ENCODE measurements at places on chromosomes 12 and 14.

- DNase-seq, result peak; percentile 99
Measured at GRCh38 chr12:31518680-31519227, 72.2 kb downstream of the DENND5B start.

GRCh38 chr14:88933191-88933590, 108.7 kb downstream of the TTC8 start:
- no peak for DNase-seq

DNA sequence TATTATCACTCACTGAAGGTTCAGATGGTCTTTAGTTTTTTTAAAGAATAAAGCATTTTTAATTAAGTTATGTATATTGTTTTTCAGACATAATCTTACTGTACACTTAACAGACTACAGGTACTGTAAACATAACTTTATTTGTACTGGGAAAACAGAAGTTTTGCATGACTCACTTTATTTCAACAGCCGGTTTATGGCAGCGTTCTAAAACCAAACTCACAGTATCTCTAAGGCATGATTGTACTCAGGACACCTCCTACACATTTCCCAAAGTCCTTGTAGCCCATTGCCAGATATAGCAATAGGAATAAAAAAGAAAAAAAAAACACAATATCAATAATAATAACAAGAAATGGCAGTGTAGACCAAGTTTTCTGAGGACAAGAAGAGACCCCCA, 1341.4 kb downstream of the FSCB start:
- DNase-seq, result no peak

DNA sequence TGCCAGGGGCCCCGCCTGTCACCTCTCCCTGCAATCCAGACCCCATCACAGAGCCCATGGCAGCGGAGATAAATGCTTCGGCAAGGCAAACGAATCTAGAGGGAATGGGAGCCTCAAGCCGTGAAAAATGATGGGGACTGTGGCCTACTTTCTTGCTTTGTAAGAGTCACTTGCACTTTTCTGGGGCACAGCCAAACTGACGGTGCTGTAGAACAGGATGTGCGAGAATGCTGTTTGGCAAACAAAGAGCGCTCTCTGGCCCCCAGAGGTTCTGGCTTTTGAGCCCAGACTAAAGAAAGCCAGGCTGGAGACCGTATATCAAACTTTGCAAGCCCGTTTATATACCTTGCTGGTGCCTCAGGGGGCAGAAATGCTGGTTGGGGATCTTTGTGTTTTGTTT, 108.7 kb downstream of the CACNA1C start:
- DNase-seq, result no peak

DNA sequence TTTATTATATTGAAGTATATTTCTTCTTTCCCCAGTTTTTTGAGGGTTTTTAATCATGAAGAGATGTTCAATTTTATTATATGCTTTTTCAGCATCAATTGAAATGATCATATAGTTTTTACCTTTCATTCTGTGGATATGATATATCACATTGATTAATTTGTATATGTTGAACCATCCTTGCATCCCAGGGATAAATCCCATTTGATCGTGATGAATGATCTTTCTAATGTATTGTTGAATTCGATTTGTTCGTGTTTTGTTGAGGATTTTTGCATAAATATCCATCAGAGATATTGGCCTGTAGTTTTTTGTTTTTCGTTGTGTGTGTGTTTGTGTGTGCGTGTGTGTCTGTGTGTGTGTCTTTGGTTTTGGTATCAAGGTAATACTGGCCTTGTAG, 196.4 kb downstream of the CRADD start:
- DNase-seq, result no peak

- peak; percentile 23 for DNase-seq
Measured at GRCh38 chr12:64609536-64610078, 688 bp upstream of the RASSF3 start.
